ENCODE measurements at places on chromosomes 4 and X.

GRCh38 chr4:9877123-9877522 lies 95.7 kb downstream of the DRD5 start:
- no peak for DNase-seq

- DNase-seq = no peak
Observed at GRCh38 chr4:24742773-24743172, 52.6 kb upstream of the SOD3 start.

GRCh38 chr4:121838136-121838535 lies 14.5 kb upstream of the CCNA2 start:
- DNase-seq = no peak

DNA sequence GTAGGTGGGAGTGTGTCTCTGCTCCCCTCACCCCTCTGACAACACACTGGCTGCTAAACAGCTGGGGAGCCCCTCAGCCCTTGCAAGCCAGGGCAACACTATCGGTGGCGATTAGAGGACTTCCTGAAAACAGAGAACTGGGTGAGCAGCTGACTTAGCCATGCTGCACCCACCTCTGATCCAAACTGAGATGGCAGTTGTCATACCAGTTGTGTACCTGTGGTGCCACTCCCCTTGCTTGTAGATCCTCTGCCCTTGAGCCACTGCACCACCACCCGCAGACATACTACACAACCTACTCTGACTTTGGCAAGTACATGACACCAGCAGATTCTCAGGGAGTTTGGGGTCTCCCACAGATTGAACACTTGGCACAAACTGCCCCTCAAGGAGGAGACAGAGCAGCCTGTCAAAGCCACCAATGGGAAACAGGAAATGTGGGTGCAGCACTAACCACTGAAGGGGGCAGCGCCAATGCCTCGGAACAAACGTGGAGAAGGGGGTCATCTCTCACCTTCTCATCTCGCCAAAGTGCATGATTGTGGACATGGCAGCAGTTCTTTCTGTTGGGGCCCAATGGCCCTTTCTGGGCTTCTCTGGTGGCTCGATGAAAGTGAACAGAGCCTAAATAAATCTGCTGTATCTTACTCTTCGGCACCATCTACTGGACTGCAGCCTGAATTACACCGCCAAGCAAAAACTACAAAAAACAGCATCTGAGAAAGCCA lies 119.8 kb downstream of the NEK1 start:
- DNase-seq = no peak

GRCh38 chr4:11496351-11496829 lies 67.7 kb upstream of the HS3ST1 start:
- DNase-seq = no peak

GRCh38 chrX:29746326-29746725 lies 469.0 kb upstream of the MAGEB2 start:
- no peak for DNase-seq

DNA sequence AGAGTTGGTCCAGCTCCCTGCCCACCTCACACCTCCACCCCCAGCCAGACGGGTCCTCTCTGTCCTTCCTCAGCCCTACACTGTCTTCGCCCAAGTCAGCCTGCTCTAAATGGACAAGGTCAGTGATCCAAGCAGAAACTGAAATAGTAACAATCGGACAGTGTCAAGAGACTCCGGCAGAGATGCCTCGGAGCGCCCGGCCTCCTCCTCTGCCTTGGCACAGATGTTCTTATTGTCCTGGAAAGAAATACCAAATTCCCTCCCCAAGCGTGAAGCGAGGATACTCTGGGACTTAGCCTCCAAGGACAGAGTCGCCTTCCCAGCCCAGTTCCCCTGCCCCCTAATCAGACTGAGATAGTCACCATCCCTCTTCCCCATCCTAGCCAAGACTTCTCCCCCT lies 28.5 kb downstream of the UTP14A start:
- DNase-seq = no peak

GRCh38 chr4:139763205-139763604 lies 97.6 kb downstream of the MGST2 start:
- DNase-seq = no peak

DNA sequence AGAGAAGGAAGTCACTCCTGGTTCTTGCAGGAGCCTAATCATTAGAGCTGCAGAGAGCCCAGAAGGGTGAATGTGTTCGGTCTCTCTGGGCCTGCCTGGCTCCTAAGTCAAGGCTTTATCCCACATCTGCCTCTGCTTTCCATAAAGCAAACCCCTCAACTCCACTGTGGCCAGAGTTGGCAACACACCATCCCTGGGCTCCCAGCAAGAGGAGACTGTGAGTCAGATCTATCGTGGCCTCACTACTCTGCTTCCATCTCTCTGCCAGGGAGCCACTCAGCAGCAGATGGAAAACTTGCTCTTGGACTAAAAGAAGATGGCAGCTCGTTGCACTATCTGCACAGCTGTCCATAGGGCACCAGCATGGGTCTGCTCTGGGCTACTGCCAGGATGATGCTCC lies 348.2 kb downstream of the FBXW7 start:
- no peak for DNase-seq

GRCh38 chr4:12379191-12379590 lies 950.5 kb upstream of the HS3ST1 start:
- no peak for DNase-seq

- no peak for DNase-seq
Observed at GRCh38 chr4:14783011-14783877, 219.0 kb upstream of the CPEB2 start.

- DNase-seq = no peak
Observed at GRCh38 chrX:140040386-140040785, 75.1 kb upstream of the CXorf66 start.

GRCh38 chr4:38663090-38663800 lies 754 bp upstream of the KLF3 start:
- DNase-seq = no peak

DNA sequence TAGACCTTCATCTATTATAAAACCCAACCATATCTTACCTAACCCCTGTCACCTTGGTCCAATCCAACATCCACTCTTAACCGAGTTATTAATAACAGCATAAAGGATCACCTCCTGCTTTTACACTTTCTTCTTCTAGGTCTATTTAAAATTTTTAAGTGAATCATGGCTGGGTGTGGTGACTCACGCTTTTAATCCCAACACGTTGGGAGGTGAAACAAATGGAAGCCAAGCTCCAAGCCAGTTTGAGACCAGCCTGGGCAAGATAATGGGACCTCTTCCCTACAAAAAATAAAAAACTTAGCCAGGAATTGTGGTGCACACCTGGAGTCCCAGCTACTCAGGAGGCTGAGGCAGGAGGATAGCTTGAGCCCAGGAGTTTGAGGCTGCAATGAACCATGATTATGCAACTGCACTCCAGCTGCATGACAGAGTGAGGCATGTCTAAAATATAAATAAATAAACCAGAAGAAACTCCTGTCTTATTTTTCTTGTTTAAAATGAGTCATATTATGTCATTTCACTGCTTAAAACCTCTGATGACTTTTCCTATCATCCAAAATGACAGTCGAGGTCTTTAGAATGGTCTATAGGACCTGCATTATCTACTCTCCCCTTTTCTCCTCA lies 188.4 kb downstream of the GASK1B start:
- no peak for DNase-seq

GRCh38 chr4:25670991-25671390 lies 15.3 kb downstream of the SLC34A2 start:
- DNase-seq = no peak

DNA sequence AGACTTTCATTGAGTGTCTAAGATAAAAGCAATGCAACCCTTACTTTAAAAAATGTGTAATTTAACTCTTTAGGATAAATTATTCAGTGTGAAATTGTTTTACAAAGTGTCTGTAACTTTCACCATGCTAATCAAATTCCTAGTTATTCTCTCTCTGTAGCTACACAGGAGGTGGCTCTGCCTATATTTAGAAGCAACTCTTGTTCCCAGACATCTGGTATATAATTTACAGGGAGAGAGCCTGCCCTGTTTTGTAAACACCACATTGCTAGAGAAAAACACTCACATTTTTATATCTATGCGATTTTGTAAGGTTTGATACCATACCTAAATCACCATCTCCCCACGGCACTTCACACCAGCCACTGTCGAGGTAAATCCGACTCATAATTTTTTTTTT lies 35.5 kb upstream of the SPATA4 start:
- no peak for DNase-seq

DNA sequence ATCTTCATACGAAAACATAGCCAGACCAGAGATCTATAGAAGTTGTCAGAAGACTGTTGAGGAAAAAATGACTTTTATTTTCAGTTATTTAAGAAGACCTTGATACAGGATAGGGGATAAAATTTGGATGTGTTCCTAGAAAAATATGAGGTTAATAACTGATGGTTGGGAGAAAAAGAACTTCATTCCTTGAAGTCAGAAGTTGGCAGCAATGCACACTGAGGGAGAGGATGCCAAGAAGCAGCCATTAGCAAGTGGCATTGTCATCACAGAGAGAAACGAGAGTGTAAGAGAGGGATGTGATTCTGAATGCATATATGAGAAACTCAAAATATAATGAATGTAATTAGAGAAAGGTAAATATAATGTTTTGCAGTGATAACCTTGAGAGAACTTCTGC lies 382.1 kb upstream of the EPHA5 start:
- no peak for DNase-seq

GRCh38 chr4:39620551-39621313 lies 17.9 kb downstream of the SMIM14 start:
- DNase-seq = no peak

GRCh38 chr4:139849219-139849618 lies 183.6 kb downstream of the MGST2 start:
- DNase-seq = no peak

DNA sequence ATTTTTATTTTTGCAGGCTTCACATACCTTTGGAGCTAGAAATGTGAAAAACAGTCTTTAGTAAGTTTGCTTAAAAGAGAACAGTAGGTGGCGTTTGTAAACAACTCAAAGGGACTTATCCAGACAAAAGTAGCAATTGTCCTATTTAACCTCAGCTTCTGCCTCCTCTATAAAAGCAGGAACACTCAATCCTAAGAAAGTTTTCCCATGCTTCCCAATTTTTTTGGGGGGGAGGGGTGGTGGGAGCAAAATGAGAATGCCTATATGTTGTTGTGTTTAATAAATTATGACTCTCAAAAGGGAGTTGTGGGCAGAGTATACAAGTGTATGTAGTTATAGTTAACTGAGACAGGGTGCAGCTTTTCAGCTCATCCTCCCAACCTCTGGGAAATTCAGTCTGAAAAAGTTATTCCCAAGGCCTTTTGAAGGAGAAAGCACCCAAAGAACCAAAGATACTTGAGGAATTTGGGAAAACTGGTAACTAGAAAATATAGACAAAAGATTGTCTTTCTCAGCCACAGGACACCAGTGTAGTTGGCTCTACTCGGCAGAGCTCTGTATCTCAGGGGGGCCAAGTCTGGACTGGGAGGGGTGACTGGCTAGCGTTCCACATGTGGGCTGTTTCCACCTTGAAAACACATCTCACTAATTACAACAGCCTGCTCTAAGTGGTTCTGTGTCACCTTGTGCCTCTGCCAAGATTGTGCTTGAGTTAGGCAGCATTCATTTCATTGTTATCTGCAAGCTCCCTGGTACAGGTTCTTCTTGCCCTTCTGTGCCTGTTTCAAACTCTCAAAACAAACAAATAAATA lies 2.8 kb downstream of the SFRP2 start:
- DNase-seq = no peak
